ENCODE measurements at places on chromosomes 4 and X.

GRCh38 chr4:10529291-10530136 lies 72.3 kb upstream of the ZNF518B start:
- no peak for DNase-seq

DNA sequence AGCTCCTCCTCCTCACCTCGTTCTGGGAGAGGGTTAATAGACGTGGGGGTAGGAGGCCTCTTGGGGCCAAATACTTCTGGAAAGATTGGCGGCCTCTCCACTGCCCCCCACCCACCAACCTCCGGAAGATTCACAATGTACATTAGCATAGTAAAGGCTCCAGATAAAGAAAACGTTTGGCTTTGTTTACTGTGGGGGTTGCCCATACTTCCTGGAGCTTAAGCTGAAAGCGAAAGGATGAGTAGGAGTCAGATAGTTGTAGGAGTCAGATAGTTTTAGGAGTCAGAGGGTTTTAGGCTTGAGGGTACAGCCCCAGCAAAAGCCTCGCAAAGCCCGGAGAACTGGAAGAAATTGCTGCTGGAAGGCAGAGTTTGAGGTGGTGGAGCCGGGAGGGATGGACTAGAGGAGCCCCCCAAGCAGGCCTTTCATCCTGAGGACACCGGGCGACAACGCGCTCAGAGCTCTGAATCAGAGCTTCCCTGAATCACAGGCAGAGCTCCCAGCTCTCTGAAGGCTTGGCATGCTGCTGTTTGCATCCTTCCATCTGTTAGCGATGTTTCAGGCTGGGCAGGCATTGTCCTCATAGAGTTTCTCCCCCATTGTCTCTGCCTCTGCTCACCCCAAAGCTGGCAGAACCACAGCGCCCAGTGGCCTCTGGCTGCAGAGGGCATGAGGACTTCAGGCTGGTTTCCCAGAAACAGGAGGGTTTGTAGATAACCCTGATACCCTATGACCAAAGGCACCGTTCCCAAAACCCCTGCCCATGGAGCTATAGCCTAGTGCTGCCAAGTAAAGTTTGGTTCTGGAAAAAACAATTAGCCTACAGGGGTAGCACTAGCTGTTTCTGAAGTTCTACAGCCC lies 280.7 kb downstream of the BCOR start:
- DNase-seq = no peak

DNA sequence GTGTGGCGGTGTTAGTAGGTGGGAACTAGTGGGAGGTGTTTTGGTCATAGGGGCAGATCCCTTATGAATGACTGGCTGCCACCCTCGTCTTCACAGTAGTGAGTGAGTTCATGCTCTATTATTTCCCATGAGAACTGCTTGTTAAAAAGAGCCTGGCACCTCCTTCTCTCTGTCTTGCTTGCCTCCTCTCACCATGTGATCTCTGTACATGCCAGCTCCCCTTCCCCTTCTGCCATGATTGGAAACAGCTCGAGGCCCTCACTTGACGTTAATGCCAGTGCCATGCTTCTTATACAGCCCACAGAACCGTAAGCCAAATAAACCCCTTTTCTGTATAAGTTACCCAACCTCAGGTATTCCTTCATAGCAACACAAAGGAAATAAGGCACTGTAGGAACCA lies 21.7 kb downstream of the PNMA6F start:
- DNase-seq = no peak

DNA sequence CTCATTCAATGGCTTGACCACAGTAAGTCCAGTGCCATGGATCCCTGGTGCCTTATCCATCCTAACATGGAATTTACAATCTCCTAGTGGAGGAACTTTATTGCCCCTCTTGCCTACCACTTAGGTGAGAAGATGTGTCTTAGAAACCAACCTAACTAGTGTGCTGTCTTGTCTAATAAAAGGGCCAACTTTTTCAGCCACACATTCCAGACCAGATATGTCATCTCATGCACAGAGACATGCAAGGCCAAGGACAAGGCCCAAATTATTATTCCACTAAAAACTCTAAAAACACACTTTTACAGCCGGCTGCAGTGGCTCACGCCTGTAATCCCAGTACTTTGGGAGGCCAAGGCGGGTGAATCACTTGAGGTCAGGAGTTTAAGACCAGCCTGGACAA lies 10.6 kb upstream of the PRDX4 start:
- DNase-seq = no peak

DNA sequence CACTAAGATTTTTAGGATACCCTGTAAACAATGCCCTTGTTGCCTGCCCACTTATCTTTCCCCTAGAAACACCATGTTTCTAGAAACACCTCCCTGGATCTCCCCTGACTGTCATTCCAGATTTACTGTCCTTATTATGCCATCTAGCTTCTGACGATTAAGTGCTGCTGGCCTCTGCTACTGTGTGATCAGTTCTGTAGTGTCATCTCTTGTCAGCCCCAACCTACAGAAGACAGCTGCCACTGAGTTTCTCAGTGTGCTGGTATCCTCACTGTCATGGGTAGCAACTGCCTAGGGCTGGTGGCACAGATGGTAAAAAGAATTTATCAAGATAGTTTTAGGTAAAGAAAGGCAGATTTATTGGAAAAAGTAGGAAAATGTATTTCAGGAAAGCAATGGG lies 68.7 kb upstream of the WWC2 start:
- no peak for DNase-seq

- DNase-seq = no peak
Observed at GRCh38 chrX:130097507-130098209, 12.6 kb downstream of the ELF4 start.

GRCh38 chr4:79927931-79928330 lies 145.1 kb downstream of the ANTXR2 start:
- no peak for DNase-seq

DNA sequence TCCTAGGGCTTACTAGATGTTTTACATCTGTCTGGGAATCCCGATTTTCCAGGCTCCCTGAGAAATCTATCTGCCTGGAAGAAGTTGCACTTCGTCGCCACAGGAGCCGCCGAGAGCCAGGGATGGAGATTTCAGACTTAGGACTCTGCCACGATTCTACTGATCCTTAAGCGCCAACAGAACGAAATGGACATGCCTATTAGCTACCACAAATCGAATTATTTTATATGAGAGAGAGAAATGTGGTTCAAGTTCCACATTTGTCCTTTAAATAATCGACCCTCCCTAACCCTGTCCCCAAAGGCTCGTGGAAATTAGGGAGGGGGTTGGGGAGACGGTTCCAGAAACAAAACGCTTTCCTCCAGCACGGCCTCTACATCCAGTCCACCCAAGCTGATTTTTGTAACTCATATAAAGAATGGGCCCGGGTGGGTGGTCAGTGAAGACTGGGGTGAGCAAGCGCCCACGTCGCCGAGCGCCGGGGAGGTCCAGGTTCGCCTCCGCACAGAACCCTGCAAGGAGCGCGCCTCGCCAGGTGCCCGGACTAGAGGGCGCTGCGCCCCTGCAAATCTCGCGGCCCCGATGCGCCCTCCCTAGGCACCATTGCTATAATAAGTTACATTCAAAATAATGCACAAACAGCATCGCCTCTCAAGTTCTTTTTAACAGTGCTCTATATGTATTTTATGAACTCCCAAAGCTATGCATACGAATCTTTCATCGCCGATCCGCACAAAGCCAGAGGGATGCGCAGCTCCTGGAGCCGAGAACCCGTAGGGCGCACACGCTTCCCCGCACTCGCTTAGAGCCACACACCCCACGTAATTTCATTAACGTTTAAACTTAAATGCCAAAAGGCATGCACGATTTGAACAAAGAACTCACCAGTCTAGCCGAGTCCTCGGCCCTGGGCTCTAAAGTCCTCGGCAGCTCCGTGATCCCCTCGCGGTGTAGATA lies 2.1 kb upstream of the FAT1 start:
- DNase-seq = peak; percentile 43

DNA sequence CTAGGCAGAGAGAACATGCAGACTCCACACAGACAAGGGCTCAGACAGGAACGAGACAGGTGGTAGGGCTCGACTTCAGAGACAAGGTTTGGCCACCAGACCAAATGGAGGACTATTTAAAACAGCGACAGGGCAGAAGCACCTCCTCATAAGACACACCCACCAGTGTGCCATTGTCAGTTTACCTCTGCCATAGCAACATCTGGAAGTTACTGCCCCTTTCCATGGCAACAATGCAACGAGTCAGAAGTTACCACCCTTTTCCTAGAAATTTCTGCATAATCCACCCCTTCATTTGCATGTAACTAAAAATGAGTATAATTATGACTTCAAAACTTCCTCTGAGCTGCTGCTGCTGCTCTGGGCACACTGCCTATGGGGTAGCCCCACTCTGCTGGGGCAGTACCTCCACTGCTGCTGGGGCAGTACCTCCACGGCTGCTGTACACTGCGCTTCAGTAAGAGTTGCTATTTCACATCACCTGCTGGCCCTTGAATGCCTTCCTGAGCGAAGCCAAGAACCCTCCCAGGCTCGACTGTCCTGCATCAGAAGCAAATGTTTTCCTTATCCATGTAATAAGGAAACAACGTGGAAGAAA lies 2222.3 kb upstream of the AGA start:
- DNase-seq = no peak

DNA sequence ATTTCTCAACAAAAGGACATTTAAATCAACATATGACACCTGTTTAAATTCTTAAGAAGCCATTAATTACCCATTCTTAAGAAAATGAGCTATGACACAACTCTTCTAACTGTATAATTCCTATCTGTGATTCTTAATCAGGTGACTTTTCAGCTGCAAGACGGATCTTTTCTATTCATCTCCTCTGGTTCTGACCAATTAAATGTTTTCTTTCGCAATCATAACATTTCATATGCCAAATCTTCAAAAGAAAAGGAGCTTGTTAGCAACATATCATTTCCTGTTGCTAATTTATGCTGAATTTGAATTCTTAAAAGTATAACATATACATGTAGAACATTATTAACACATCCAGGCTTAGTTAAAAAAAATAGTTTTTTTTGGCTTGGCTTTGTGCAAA lies 62.5 kb downstream of the SEL1L3 start:
- no peak for DNase-seq

GRCh38 chr4:175745329-175745728 lies 66.7 kb downstream of the GPM6A start:
- DNase-seq = no peak

DNA sequence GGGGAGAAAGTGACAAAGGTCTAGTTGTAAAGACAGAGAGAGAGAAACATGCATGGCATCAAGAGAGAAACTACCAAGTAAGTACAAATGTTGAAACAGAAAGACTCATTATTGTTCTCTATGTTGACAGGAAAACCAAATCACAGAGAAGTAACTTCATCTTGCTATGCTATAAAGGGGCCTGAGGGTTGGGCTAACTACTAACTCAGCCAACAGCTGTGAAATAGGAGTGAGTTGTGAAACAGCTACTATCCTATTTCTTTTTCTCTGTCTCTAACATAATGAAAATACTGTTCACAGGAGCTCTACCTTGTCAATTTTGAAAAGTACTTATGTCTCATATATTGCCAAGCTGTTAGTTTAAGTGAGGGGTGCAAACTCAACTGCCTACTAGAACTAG lies 65.0 kb downstream of the MTMR8 start:
- DNase-seq = no peak

- no peak for DNase-seq
Observed at GRCh38 chrX:111402344-111402743, 9.6 kb downstream of the DCX start.

GRCh38 chr4:73912191-73912590 lies 43.0 kb downstream of the CXCL1 start:
- no peak for DNase-seq

DNA sequence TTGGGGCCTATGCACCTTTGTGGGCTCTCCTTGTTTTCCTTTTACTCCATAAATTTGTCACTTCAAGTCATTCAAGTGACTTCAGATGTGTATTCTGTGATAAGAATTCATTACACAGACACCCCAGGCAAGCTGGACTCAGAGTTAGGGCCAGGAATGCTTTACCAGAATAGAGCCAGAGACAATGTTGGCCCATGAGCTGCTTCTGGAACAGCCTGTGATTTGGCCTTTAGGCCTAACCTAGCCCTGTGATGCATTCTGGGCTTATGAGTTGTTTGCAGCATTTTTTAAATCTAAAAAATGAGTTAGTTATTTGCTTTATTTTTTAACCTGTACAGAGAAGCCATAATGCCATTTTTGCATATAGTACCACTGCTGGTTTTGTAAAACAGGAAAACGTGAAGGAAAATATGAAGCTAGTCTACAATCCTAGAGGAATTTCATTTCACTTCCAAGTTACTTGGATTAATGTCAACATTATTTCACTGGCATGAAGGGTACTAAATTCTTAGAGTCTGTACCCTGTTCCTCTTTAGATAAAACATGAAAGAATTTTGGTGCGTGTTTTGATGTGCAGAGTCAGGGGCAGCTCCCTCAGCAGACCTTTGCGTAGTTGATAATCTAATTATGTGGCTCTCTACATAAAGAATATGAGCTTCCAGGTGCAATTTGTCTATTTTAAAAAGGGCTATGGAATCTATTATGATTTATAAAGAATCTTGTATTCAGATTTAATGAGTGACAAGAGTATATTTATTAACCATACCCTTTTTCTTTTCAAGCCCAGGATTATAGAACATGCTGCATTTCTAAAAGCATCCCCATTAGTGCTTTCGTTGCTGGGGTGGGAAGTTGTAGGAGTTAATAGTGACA lies 84.7 kb downstream of the ARHGAP10 start:
- no peak for DNase-seq

- no peak for DNase-seq
Observed at GRCh38 chr4:176588436-176588835, 204.3 kb downstream of the VEGFC start.

- no peak for DNase-seq
Observed at GRCh38 chr4:81260443-81261101, 45.5 kb upstream of the PRKG2 start.

- DNase-seq = no peak
Observed at GRCh38 chrX:87941841-87942240, 424.2 kb downstream of the KLHL4 start.

DNA sequence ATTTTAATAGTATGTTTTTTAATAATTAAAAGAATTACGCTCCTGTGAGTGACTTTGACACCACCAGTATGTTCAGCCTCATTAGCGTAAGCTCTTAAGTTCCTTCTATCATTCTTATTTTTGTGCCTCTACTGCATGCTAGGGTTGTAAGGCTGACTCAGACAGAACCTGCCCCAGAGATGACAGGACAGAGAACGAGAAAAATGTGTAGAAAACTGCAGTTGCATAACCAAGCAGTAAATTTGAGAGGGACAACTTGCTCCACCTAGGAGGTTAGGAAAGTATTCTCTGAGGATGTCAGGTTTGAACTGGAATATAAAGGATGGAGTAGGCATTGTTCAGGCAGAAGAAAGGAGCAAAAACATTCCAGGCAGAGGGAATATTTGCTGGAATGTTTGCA lies 98.7 kb downstream of the NFKB1 start:
- DNase-seq = no peak

- DNase-seq = no peak
Observed at GRCh38 chrX:129686422-129686948, 31.7 kb upstream of the APLN start.

- no peak for DNase-seq
Observed at GRCh38 chr4:102511830-102512605, 10.9 kb downstream of the NFKB1 start.

DNA sequence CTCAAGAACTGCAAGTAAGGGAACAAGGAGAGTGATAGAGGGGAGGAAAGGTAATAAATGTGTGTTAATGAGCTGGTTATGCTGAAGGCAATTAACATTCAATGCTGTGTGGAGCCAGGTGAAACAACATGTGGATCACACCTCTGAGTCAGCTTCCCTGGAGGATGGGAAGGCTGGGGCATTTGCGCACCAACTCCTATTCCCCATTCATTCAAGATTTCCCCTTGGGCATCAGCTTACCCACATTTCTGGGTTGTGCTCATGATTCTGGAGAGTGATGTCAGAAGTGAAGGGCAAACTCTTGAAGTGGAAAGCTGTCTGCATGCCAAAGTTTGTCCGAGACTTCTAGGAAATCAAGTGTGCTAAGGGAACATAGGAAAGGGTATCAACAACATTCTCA lies 461.4 kb downstream of the MID1IP1 start:
- DNase-seq = peak; percentile 18
